ENCODE measurements at places on chromosomes 3 and 15.

GRCh38 chr3:51075221-51075775 is 309.8 kb upstream of the MANF start:
- DNase-seq = no peak

DNA sequence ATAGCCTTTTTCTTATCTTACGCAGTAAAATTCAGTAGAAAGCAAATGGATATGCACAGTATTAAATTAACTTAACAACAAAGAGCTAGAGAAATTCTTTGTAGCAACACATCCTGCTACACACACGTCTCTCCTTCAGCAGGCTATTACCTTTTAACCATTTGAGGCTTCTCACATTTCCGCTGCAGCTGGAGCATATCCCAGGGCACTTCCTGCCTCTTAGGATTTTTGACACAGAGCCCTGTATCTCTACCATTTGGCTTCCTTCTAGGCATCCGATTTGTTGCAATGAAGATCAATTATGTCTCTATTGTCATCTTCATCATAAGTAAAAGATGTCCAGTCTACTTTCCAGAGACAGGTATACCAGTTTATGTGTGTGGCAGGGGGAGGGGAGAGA is 292.4 kb upstream of the CBLB start:
- DNase-seq = no peak

DNA sequence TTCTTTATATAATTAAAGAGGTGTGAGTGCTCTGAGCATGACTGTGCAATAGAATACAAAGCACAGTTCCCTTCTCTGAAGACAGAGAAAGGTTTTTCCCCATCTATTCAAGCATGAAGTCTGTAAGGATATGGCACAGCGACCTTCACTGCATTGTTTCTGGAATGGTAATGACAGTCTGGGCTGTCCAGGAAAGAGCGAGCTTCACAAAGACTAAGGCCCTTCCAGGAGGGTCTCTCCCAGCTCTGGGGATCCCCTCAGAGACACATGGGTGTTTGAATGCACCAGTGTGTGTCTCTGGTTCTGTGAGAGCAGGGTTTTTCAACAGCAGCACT is 179.9 kb upstream of the NR2E3 start:
- DNase-seq = peak; percentile 6

- DNase-seq = no peak
Observed at GRCh38 chr3:169453256-169454059, 210.1 kb downstream of the MECOM start.

DNA sequence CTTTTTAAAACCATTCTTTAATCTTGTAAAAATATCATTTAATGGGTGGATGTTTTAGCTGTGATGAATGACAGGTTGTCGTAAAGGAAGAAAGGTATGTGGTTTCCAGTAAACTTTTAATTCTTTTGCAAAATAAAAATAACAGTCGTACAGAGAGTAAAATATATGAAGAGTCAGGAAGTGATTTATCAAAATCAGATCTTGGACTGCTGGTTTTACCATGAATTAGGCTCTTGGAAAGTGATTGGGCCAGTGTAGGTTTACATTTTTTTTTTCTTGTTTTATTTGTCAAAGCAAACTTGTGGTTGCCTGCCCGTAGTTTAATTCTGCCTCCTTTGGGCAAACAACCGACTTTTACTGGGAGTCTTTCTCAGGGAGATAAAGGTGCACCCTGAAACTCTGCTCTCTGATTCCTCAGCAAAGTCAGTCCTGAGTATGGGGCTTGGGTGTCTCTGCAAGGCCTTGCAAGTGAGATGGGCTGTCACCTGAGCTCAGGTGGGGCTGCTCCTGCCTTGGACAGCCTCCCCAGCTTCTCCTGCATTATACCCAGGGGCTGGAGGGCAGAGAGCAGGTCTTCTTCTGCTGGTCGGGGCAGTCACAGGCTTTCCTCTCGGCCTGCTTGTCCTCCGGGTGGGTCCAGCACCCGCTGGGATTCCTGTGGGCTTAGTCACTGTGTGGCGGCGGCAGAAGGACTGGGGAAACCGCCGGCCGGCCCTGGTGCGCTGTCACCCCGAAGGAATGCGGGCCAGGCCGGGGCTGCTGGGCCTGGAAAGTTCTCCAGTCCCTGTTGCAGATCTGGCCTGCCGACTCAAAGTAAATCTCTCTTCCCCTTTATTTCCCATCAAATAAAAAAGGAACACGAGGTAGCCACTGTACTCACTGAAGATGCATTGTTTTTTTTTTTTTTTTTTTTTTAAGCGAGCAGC is 79.0 kb downstream of the IGF1R start:
- DNase-seq = peak; percentile 87

GRCh38 chr15:61227269-61227949 is 1.7 kb downstream of the RORA start:
- DNase-seq = peak; percentile 55

Measured in kidney glomerular epithelial cell (primary cell).